ENCODE measurements at places on chromosomes 7 and 10.

DNA sequence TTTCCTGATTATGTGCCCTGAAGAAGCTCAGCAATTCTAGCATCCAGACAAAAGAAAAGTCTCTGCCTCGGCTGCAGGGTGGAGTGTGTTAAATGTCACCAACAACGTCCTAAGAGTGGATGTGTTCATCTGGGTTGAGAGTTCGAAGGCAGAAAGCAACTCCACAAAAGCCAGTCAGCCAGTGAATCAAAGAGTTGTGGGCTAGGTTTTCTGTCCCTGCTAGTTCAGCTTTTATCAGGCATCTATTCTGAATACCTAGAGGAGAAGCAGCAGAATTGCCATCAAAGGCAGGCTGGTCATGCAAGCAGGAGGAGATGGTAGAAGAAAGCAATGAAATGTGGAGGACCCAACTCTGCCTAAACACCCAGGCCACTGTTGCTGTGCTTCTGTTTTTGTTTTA, 205.2 kb downstream of the KLF6 start:
- DNase-seq, result no peak

DNA sequence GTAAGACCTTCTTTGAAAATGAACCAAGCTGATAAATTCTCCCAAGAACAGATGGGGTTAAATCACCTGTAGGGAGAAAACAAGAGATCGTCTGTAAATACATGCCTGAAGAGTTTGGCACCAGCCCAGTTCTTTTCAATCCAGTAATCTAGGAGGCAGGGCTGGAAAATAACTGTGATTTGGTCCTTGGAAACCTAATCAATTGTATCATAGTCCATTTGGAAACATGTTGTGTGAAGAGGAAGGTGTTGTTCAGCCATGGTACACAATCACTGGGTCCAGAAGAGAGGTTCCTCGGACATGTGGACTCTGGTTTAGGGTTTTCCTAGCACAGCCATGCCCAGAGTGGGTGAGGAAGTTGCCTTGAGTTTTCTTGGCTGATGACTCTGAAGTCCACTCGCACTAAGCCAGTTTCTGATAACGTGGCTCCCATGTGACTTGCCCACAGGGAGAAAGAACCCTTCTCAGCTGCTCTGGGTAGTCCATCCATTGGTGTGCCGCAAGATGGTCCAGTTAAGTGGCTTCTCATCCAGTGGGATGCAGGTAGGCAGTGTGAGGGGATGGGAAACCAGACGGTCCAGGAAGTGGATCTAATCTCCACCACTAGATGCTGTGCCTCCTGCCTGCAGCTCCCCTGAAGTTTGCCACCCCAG, 5.1 kb downstream of the BLNK start:
- DNase-seq, result no peak

DNA sequence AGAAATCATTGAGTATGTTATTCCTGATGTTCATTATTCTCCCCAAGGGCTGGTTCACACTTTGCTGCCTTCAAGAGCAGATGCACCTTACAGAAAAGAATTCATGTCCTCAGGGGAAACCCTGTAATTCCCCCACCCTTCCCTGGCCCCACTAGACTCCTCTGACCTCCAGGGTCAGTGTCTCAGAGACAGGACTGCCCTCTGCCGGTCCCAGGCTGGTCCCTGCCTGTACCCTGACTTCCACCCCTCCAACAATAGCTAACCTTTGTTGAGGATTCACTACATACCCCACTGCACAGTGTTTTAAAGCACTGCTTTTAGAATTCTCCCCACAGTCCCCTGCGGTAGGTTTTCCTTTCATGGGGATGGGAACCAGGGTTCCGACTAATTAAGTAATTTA, 4.4 kb upstream of the SEPHS1 start:
- no peak for DNase-seq

- DNase-seq, result no peak
These were observed 242.9 kb downstream of the GRID1 start for GRCh38 chr10:86123715-86124114.

DNA sequence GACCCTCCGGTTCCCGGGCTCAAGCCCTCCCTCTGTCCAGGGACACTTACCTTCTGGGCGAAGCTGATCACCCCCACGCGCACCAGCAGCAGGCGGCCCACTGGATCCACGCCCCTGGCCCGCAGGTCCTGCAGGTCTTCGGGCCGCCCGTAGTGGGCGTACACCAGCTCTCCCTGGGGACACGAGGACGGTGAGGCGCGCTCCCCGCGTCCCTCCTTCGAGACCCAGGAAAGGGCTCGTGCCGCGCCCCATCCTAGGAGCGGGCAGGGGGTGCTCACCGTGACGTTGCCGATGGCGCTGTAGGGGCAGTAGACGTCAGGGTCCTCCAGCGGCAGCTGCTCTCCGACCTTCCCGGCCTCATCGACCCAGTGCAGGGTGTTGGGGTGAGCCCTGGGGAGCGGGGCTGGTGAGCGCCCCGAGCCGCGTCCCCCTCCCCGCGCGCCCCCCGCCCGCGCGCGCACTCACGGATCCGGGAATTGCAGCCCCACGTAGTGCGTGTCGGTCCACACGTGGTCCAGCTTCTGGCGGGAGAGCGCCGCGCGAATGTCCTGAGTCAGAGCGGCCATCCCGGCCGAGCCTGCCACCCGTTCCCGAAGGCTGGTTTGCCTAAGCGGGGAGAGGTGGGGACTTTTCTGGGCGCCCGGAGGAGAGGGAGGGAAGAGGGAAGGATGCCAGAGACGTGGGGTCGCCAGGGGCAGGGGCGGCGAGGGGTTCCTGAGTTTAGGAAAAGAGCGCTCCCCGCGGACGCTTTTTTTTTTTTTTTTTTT, 8.2 kb downstream of the TFR2 start:
- DNase-seq, result peak; percentile 67

DNA sequence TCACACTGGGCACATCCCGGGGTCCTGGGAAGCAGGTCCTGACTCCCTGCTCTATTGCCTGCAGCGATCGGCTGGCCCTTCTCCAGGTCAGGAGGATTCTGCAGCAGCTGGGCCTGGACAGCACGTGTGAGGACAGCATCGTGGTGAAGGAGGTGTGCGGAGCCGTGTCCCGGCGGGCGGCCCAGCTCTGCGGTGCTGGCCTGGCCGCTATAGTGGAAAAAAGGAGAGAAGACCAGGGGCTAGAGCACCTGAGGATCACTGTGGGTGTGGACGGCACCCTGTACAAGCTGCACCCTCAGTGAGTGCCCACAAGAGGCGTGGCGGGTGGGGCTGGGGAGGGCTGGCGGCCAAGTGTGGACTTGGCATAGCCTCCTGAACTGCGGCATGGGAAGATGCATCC, 12.8 kb upstream of the HK1 start:
- DNase-seq, result no peak

- DNase-seq, result no peak
These were observed 29.6 kb downstream of the MINPP1 start for GRCh38 chr10:87534173-87534858.

DNA sequence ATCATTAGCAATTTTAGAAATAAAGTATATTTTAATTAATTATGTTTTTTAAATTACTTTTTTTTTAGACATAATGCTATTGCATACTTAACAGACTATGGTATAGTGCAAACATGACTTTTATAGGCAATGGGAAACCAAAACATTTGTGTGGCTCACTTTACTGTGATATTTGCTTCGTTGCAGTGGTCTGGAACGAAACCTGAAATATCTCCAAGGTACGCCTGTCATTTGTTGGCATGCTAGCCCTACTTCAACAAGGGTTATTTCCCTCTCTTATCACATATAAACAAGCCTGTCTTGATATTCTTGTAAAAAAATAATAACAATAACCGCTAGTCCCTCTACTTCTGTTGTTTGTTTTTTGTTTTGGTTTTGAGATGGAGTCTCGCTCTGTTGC, 74.2 kb downstream of the TYW1B start:
- no peak for DNase-seq

DNA sequence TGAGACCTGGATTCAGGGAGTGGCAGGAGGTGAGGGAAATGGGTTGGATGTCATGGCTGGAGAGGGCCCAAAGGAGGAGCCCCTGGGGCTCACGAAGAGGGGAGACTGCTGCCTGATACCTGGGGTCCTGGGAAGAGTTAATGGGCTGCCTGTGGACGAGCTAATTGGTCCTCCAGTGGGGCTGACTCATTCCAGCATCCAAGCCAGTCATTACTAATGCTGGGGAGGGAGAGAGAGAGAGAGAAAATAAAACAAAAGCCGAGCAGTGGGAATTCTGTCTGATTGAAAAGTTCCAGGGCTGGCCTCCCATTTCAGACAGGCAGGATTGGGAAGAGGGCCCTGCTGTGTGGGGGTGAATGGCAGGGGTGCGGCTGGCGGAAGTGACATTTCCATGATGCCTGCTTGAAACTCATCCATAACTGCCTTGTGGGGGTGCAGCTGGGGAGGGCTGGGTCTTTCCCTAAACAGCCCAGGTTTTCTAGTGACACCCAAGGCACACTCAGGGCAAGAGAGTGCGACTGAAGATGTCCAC, 297.8 kb downstream of the RPS24 start:
- no peak for DNase-seq

GRCh38 chr7:409339-410281, 110.0 kb downstream of the PDGFA start:
- no peak for DNase-seq

DNA sequence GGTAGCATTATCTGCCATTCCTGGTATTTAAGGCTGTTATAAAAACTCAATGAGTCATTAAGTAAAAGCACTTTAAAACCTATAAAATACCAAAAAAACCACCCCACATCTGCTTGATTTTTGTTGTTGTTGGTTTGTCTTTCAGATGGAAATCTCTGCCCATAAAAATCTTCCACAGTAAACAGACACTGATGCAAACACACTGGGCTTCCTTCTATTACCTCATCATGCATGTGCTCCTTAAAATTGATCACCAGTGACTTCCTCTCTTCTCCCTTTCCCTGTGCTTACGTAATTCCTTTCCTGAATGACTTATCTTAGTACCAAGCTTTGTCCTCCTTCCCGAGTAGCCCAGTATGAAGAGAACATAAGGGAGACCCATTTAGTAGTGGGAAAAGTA, 167.2 kb downstream of the EVX1 start:
- DNase-seq, result no peak

- no peak for DNase-seq
These were observed 56.2 kb downstream of the MRC1 start for GRCh38 chr10:17865351-17865750.

- DNase-seq, result no peak
These were observed 266.2 kb upstream of the PHF14 start for GRCh38 chr7:10707519-10707918.

DNA sequence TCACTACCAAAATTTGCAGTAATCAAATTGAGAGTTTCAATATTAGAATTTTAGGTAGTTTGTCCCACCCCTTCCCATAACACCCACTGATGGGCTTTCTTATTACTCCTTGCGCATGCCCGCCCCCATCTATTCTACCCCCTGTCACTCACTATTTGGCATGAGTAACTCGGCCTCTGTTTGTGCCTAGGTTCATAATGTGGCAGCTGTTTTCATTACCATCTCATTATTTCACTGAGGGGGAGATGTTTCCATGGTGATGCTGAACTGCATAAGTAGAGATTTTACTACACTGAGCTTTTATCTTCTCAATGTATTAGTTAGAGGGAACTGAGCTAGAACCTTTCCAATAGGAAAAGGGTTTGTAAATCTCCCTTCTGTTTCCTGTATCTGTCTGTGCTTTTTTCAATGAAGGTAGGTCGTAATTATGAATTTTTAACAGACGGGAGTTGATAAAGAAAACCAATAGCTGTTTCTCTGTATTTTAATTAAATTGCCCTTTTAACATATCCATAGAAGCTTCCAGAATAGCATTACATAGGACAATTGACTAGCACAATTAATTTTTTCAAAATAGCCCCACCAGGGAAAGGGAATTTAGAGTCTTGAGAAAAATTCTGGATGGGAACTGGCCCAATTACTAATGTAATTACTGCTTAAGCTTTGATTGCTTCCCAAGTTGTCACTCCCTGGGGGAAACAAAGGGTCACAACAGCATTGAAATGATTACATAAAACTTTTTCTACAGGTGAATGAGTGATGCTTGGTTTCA, 33.4 kb downstream of the PRPS1L1 start:
- no peak for DNase-seq

GRCh38 chr7:36287371-36288241, 102.1 kb upstream of the ANLN start:
- DNase-seq, result no peak

- no peak for DNase-seq
These were observed 146.2 kb downstream of the WDR11 start for GRCh38 chr10:120997313-120997712.

- no peak for DNase-seq
These were observed 13.7 kb downstream of the INPP5A start for GRCh38 chr10:132551093-132551807.

GRCh38 chr7:88599528-88599927, 160.0 kb upstream of the ZNF804B start:
- no peak for DNase-seq

- DNase-seq, result no peak
These were observed 201.8 kb downstream of the DYNC1I1 start for GRCh38 chr7:95974108-95974507.

GRCh38 chr10:6269953-6270867, 67.5 kb downstream of the PFKFB3 start:
- DNase-seq, result peak; percentile 75

GRCh38 chr7:155862123-155862892, 50.0 kb upstream of the SHH start:
- DNase-seq, result no peak

DNA sequence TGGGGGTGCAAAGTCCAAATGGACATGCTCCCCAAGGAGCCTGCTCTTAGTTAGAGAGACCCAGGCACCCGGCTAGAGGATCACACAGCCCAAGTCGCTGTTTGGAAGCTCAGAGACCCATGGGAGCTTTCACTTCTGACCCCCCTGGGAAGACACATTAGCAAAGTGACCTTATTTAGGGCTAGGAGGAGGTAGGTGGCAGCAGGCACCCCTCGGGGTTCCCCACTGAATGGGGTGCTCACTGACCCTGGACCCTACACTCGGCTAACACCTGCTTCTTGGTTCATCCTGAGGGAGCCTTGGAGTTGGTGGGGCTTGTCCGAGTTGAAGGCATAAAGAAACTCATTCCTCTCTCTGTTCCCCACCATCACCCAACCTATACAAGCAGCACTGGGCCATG, 27.1 kb upstream of the HABP2 start:
- DNase-seq, result no peak

- no peak for DNase-seq
These were observed 91.5 kb downstream of the ABCA13 start for GRCh38 chr7:48262606-48263310.

Measured in stimulated activated CD4-positive, alpha-beta T cell treated with anti-CD3 and anti-CD28 coated beads, TNF-alpha, amount 100 ng/mL, for 24 hours (primary cell).